ENCODE measurements at places on chromosomes 13 and 19.

GRCh38 chr19:46860846-46861690 is at the start of gene ARHGAP35:
Gene ARHGAP35, plus strand, starts transcription at chr19:46860997. Its CDS starts 57,679 bp downstream, at chr19:46918676.
- DNase-seq = peak; percentile 72

- DNase-seq = no peak
Observed at GRCh38 chr13:44429311-44429710, 55.7 kb downstream of the SERP2 start.

- DNase-seq = no peak
Observed at GRCh38 chr19:32921624-32922023, 50.1 kb downstream of the CEP89 start.

- no peak for DNase-seq
Observed at GRCh38 chr13:29767006-29767405, 83.4 kb downstream of the UBL3 start.

DNA sequence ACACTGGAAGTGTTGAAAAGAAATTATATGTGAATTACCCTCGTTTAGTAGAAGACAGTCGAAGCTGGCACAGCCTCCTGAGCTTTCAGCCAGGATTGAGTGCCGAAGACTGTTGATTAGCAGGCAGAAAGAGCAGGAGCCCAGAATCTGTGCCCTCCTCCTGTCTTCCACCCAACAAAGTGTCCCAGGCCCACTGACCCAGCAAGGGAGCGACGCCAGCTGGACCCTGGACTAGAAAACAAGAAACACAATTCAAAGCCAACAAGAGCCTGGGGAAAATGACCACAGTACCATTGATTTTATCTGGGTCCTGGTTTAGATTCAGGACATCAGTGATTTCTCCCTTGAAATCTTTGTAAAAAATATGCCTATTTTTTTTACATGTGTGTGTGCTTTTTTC is 120.7 kb downstream of the RXFP2 start:
- no peak for DNase-seq

Measured in T-helper 22 cell (primary cell).